Heart right ventricle (tissue), 16 donors: ENCODE measurements at places on chromosomes 13 and 19. TPM values are rescaled to one million over a fixed set of nuclear protein-coding genes. Genes with fewer than 3 reads are reported as not detected.

GRCh38 chr19:1935484-1936208, 5.3 kb upstream of the CSNK1G2 start:
- no peak for DNase-seq

KRTDAP gene
- total RNA-seq = not detected

CNN1 gene
- total RNA-seq = 158 TPM

DNA sequence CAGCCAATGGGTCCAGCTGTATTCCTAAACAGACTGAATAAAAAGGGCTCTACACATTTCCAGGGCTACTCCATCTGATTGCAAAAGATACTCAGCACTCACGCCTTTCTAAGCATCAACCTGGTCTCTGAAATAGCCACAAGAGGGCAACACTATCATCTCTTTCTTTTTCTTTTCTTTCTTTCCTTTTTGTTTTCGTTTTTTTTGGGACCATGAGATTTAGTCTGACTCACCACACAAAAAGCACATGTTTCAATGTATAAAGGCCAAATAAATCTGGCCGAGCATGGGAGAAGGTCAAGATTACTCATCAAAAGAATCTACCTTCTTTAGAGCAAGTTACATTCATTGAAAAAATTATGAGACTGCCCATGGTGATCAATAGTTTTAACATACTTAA, 805.6 kb upstream of the ARGLU1 start:
- DNase-seq = no peak

PDX1 gene
- not detected for total RNA-seq

- DNase-seq = no peak
Measured at GRCh38 chr13:28739376-28739775, 20.6 kb upstream of the SLC46A3 start.

BEST2 gene
- not detected for total RNA-seq

NLRP11 gene
- not detected for total RNA-seq

- DNase-seq = no peak
Measured at GRCh38 chr19:802498-803098, 5.3 kb downstream of the PTBP1 start.

DNA sequence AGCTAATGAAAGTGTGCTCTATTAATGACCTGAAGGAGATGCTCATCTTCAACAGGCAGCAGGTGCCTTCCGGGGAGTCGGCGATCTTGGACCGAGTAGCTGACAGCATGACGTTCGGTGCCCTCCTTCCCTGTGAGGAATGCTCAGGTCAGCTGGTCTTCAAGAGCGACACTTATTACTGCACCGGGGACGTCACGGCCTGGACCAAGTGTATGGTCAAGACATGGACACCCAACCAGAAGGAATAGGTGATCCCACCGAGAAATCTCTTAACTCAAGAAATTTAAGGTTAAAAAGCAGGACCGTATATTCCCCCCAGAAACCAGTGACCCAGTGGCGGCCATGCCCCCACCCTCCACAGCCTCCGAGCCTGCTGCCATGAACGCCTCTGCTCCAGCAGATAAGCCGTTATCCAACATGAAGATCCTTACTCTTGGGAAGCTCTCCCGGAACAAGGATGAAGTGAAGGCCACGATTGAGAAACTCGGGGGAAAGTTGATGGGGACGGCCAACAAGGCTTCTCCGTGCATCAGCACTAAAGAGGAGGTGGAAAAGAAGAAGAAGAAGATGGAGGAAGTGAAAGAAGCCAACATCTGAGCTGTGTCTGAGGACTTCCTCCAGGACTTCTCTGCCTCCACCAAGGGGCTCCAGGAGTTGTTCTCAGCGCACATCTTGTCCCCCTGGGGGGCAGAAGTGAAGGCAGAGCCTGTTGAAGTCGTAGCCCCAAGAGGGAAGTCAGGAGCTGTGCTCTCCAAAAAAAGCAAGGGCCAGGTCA, 22.8 kb upstream of the ANKRD10 start:
- no peak for DNase-seq

- DNase-seq = no peak
Measured at GRCh38 chr19:821231-821824, 427 bp downstream of the PLPPR3 start.

GRCh38 chr19:15563325-15563794, 51.7 kb upstream of the CYP4F8 start:
- peak; percentile 47 for DNase-seq

DNA sequence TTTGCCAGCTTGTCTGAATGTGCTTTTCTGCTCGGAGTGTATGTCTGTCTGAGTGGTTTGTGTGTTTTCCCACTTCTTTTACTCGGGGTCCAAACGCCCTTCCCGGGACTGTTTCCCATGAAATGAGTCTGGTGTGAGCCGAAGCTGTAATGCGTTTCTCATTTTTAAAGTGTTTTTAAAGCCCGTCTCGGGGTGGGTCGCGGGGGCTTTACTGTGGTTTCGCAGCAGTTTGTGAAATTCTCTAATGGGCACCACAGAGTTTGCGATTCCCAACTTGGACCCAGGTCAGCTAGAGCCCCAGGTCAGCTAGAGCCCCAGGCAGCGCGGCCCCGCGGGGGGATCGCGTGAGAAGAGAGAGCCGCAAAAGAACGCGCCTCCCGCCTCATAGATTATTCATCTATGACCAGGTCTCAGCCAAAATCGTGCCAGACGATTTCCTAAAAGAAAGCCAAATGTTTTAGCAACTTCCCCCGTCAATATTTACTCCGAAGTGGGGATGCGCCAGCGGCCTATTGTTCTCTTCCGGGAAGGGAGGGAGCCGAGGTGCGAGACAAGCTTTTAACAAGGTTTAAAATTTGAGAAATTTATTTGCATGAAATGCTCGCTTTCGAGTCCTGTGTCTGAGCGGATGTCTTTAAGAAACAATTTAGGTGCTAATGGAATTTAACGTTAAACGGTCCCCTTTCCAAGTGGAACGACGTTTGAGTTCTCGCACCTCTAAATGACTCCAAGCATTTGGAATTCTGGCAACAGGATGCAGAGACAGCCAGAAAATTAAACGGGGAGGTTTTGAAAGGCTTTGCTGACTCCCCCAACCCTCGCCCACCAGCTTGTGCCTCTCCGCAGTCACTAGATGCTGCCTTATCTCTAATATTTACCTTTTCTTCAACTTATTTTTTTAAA, 2.2 kb downstream of the ZIC2 start:
- no peak for DNase-seq

DNA sequence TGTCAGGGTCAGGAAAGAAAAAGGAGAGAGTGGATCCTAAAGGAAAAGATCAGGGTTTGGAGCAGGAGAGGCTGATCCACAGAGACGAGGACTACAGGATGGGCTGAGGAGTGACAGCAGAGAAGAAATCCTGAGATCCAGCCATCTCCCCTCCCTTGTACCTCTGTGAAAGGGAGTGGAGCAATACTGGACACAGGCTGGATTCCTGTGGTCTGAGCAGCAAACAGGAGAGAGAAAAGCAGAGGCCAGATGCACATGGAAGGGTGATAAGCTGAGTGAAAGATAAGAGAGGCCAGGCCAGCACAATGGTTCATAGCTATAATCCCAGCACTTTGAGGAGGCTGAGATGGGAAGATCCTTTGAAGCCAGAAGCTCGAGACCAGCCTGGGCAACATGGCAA, 472.1 kb upstream of the TSHZ3 start:
- DNase-seq = no peak

GRCh38 chr19:35905178-35905727, 2.8 kb downstream of the TYROBP start:
- no peak for DNase-seq

- DNase-seq = no peak
Measured at GRCh38 chr19:8398311-8398771, 8.2 kb downstream of the RAB11B start.

DNA sequence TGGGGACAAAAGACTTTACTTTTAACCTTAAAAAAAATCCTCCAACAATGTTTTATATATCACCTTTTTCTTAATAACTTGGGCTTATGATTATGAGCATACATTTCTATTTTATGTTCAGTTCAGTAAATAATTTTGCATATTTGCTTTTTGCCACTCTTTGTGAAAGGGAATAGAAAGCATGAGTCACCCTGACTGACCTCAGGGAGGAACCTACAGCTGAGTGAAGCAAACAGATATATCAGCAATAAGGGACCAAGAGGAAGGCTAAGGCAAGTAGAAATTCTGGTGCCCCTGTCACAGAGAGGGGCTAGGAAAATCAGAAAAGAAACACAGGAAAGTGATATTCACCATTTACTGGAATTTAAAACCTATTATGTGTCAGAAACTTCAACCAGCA, 37.2 kb upstream of the SOHLH2 start:
- DNase-seq = no peak

LRFN3 gene
- 4.1 TPM for total RNA-seq

DNA sequence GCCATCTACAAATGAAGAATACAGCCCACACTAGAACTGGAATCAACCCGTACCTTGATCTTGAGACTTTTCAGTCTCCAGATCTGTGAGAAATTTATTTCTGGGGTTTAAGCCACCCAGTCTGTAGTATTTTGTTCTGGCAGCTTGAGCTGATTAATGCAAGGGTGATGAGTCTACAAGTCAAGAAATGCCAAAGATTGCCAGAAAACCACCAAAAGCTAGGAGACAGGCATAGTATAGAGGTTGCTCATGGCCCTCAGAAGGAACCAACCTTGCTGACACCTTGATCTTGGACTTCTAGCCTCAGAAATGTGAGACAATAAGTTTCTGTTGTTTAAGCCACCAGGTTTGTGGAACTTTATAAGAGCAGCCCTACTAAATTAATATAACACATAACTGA, 428.2 kb upstream of the KLF12 start:
- DNase-seq = no peak

DNA sequence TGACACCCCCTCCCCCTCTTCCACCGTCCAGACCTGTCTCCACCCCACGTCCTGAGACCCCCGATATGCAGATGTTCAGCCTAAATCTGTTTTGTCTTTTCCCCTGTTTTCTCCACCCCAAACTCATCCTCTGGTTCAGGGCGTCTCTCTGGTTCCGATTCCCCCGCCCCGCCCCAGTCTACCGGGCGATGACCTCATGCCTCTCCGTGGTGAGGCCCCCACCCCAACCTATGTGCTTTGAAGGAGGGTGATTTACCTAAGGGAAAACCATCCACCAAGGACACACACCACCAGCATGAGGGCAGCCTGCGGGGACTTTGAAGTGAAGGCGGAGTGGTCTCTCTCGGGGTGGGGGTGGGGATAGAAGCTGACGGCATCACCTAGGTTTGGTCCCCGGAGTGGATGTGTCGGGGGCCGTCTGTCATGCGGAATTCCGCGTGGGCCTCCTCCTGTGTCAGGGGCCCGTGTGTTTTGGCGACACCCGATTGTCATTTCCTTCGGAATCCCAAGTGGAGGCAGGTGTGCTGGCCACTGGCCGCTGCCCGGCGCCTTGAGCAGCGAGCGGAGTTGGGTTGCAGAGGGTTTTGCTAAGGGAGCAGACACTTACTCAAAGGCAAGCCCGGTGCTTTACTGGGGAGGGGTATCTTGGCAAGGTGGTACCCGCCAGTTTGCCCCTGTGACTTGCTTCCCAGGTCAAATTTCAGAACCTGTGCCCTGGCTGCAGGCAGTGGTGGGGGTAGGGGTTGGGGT, 1.4 kb downstream of the FZR1 start:
- no peak for DNase-seq

NUMBL gene
- 9.2 TPM for total RNA-seq

CLDN10 gene
- total RNA-seq = not detected

DNA sequence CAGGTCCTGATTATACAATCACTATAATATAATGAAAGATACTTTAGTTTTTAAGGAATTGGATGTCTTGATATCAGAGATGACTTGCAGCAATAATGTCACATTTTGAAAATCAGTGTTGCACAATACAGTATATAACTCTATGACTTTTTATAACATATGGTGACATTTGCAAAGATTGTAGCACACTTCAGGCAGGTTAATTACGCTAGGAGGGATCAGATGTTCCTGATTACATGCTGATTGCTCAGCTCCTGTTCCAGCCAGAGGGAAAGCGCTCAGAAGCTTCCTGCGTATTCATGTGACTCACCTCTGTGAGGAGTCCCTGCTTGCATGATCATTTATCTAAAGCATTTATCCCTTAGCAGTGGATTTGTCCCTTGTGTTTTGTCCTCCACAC, 265.6 kb downstream of the GPC5 start:
- no peak for DNase-seq

DNA sequence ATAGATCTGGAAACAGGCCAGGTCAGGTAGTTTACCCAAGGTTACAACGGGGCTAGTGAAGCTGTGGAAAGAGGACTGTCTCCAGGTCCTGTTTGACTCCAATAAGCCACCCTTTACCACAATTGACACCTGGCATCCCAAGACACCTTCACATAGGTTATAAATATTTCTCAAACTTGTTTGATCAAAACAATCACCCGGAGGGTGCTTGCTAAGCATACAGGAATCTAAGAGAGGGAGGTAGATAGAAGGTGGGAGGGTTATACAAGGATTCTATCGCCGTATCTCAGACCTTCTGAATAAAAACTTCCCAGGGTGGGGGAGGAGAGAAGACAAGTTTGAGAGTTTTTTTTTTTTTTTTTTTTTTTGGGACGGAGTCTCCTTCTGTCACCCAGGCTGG, 55.4 kb downstream of the MICU2 start:
- DNase-seq = no peak

- no peak for DNase-seq
Measured at GRCh38 chr13:37488726-37489125, 109.8 kb downstream of the POSTN start.

GRCh38 chr13:97539651-97540610, 106.0 kb downstream of the RAP2A start:
- DNase-seq = no peak

DNA sequence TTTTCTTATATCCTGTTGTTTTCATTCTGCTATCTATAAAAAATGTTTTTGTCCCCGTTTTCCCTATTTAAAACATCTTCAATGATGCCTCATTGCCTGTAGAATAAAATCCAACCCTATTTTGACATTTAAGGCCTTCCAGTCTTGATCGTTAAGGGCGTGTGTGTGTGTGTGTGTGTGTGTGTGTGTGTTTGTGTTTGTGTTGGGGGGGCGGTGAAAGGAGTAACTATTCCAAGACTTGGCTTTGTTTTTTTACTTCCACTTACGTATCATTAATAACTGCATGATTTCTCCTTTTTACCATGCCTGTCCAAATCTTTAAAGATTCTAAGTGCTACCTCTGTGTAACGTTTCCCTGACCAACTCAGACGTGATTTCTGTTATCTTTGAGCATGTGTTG, 784 bp downstream of the PIBF1 start:
- DNase-seq = no peak

- DNase-seq = peak; percentile 67
Measured at GRCh38 chr13:32165796-32166195, 134.2 kb downstream of the FRY start.

- DNase-seq = no peak
Measured at GRCh38 chr13:35285677-35286076, 190.8 kb downstream of the MAB21L1 start.

GRCh38 chr13:45930177-45930576, 78.6 kb upstream of the SIAH3 start:
- no peak for DNase-seq

DNA sequence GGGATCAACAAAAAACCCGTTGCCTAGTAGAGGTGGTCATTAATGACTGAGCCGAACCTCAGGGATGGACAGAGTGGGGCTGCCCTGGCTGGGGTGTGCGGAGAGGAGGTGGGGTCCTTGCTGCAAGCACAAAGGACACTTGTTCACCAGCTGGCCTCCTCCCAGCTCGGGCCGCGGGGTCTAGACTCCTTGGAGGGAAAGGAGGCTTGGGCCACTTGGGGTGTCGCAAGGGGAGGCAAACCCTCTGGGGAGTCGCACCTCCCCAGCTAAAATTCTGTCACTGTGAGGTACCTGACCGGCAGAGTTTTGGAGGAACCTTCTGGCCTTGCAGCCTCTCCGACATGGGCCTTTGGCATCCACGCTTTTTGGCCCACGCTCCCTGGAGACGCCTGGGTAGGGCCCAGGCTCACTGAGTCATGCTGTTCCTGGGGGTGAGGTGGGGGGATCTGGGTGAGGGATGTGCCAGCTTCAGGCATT, 8.2 kb downstream of the KLHL26 start:
- DNase-seq = no peak

ZNF253 gene
- total RNA-seq = 7.8 TPM
